CD4-positive, alpha-beta T cell (primary cell): ENCODE measurements at places on chromosomes 2 and 18.

DNA sequence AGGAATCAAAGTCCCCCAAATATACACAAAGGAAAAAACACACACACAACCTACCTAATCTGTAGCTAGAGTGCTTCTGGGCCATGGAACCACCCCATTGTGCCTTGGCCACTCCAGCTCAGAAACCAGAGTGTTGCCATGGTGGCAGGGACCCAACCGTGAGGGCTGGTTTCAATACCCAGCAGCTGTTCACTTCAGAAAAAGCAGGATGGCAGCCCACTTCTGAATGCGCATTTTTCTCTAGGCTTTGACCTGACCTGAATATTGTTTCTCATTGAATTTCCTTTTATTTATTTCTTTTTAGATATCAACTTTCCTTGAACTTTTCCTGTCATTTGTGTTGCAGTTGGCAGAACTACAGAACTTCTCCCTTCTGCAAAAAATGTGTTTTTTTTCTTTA lies 43.0 kb upstream of the EHBP1 start:
- H3K27ac ChIP-seq, result no peak overlapping the region
- no peaks in the 10 kb centered on the region for H3K36me3 ChIP-seq

- H3K4me3 ChIP-seq, result no peak overlapping the region
- H3K27ac ChIP-seq, result peak overlapping the region; percentile 91
- no peaks in the 10 kb centered on the region for H3K36me3 ChIP-seq
- DNase-seq, result no peak
- peaks cover 90% of the 10 kb centered on the region for H3K4me1 ChIP-seq
Observed at GRCh38 chr2:43160778-43161177, 65.6 kb downstream of the ZFP36L2 start.

DNA sequence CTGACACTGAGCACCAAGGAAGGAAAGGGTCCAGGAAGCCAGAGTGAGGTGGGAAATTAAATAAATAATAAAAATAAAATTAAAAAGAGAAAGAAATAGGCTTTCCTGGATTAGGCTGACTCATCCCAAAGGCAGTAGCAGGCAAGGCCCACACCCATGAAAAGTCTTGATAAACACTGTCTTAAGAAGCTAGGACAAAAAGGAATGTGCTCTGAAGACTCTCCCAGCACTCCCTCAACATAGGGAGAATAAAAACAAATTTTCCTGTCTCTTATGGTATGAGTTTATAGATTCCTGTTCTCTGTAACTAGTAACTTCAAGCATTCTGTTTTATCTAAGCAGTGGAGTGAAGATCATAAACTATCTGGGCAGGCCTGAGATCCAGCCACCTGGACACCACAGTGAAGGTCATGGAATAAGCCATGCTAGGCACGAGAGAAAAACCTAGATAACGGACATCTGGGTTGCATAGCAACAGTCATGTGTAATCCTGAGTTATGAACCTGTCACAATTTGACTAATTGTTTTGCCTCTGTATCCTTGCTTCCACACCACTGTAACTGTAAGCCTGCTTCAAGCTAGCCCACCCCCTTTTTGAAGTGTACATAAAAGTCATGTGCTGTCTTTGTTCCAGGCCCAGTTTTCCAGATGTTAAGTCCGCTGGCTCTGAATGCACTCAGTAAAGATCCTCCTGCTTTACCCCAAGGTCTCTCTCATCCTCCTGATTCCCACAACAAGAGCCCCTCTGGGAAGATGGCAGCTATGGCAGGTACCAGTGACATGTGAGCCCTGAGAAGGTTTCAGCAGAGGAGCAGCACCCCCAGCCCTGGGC lies 107.8 kb downstream of the NDUFA10 start:
- no peak overlapping the region for H3K4me3 ChIP-seq
- H3K27ac ChIP-seq, result no peak overlapping the region
- no peak for DNase-seq
- H3K4me1 ChIP-seq, result peaks cover 14% of the 10 kb centered on the region

DNA sequence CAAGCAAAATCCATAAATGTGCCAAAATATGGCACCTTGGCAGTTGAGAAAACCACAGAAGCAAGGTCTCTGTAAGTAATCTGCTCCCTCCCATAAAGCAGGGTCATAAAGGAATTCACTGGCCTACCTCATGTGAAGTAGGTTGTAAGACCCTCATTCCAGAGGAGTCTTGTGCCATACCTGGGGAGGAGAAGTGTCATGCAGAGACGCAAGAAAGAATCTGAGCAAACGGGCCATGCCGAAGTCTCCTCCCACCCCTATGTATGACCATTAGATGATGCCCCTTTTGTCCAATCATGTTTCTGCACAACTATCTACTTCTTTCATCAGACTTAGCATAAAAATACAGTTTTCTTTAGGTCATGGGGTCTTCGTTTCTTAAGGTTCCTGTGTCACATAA lies 14.6 kb downstream of the NMUR1 start:
- H3K4me1 ChIP-seq, result peaks cover 12% of the 10 kb centered on the region
- no peaks in the 10 kb centered on the region for H3K36me3 ChIP-seq
- DNase-seq, result no peak
- H3K27me3 ChIP-seq, result no peaks in the 10 kb centered on the region
- H3K27ac ChIP-seq, result no peak overlapping the region

- no peaks in the 10 kb centered on the region for H3K27me3 ChIP-seq
- H3K4me3 ChIP-seq, result no peak overlapping the region
- no peak for DNase-seq
- no peaks in the 10 kb centered on the region for H3K36me3 ChIP-seq
- no peaks in the 10 kb centered on the region for H3K4me1 ChIP-seq
Observed at GRCh38 chr2:228917220-228917619, 353.9 kb downstream of the PID1 start.

- H3K4me1 ChIP-seq, result peaks cover 71% of the 10 kb centered on the region
- no peaks in the 10 kb centered on the region for H3K36me3 ChIP-seq
- no peak overlapping the region for H3K4me3 ChIP-seq
- no peak overlapping the region for H3K27ac ChIP-seq
Observed at GRCh38 chr2:62305421-62306176, 109.7 kb downstream of the B3GNT2 start.

DNA sequence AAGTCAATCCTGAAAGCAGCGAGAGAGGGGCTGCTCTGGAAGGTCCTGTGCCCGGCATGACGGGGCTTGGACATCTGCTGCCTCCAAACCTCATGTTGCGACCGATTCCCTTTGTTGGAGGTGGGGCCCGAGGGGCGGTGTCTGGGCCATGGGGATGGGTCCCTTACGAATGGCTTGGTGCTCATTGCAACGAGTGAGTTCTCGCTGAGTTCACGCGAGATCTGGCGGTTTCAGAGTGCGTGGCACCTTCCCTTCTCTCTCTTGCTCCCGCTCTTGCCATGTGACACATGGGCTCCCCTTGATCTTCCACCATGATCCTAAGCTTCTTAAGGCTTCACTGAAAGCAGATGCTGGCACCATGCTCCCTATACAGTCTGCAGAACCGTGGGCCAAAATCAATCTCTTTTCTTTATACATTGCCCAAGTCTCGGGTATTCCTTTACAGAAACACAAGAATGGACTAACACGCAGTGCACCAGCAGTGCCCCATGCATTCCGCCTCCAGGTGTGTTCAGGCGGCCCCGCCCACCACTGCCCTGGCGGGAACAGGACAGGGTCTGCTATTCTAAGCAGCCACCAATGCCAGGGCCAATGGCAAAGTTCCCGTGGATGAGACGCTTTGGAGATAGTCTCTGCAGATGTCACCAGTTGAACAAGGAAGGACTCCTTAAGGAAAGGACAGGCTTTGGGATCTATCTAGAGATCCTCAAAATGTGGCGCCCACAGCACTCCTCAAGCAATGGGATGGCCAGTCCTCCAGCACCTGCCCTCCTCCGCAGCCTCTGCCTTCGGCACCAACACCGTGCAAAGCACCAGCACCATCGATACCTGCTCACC lies 63.4 kb downstream of the ZNF516 start:
- H3K27ac ChIP-seq, result no peak overlapping the region
- H3K4me3 ChIP-seq, result no peak overlapping the region
- H3K27me3 ChIP-seq, result no peaks in the 10 kb centered on the region
- H3K36me3 ChIP-seq, result no peaks in the 10 kb centered on the region
- no peak for DNase-seq

- H3K36me3 ChIP-seq, result no peaks in the 10 kb centered on the region
- H3K4me1 ChIP-seq, result no peaks in the 10 kb centered on the region
- no peak overlapping the region for H3K27ac ChIP-seq
- no peak for DNase-seq
- no peaks in the 10 kb centered on the region for H3K27me3 ChIP-seq
Observed at GRCh38 chr2:5377323-5377722, 314.9 kb upstream of the SOX11 start.

DNA sequence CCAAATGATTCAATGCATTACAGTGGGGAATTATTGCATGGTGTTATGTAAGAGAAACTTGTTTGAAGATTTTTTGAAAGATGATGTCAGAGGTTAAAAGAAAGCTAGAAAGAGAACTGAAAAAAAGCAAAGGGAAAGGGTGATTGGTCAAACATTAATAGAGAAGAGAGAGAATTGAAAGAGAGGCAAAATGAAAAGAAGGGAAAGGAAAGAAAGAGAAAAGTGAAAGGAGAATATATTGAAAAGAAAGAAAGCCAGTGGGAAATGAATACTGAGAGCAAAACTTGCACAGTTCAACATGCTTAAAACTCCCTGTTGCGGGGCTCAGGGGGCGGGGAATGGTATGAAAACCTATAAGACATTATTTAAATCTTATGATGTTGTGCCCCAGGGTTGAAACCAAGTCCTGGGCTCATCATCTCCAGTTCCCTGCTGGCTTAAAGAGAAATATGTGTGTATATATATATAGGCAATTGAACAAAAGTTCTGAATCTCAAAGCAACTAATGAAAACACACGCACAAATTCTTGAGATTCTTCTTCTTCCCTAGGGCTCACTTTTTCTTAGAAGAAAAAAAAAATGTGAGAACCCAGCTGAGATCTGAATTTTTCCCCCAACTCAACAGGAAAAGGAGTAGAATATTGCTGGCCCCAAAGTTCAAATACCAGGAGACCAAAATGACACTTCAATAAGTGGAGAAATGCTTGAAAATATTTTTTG lies 2045.9 kb upstream of the CELF4 start:
- no peak for DNase-seq
- no peaks in the 10 kb centered on the region for H3K27me3 ChIP-seq
- H3K4me3 ChIP-seq, result no peak overlapping the region
- no peaks in the 10 kb centered on the region for H3K4me1 ChIP-seq

- DNase-seq, result no peak
- no peaks in the 10 kb centered on the region for H3K27me3 ChIP-seq
- H3K4me1 ChIP-seq, result no peaks in the 10 kb centered on the region
- no peaks in the 10 kb centered on the region for H3K36me3 ChIP-seq
- H3K27ac ChIP-seq, result no peak overlapping the region
Observed at GRCh38 chr2:60359569-60359968, 193.9 kb downstream of the BCL11A start.
